Lung microvascular endothelial cell (primary cell): ENCODE measurements at places on chromosomes 6 and 20. TPM values are rescaled to one million over a fixed set of nuclear protein-coding genes. Genes with fewer than 3 reads are reported as not detected.

DNA sequence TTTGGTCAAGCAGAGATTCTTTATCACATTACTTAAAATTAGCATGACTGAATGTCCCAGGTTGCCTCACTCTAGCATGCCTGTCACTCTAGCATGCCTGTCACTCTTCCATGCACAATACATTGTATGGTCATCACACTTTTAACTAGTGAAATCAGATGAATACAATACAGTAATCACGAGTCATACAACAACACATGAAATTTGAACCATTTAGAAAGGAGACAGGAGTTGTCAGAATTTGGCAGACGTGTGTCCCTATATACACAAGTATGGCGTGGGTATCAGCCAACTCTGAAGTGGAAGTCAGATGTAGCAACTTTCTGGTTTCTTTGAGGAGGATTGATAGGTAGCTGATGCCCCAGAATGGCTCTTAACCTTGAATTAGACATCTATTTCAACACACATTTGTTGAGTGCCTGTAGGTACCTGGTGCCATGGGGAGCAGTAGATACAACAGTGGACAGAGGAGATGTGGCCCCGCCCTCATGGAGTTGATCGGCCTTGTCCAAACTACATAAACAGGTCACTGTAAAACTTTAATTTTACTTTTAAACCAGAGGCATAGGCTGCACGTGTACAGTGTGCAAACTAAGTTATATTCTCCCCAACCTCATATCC is 116.1 kb upstream of the TIAM2 start:
- no peak for DNase-seq

DNA sequence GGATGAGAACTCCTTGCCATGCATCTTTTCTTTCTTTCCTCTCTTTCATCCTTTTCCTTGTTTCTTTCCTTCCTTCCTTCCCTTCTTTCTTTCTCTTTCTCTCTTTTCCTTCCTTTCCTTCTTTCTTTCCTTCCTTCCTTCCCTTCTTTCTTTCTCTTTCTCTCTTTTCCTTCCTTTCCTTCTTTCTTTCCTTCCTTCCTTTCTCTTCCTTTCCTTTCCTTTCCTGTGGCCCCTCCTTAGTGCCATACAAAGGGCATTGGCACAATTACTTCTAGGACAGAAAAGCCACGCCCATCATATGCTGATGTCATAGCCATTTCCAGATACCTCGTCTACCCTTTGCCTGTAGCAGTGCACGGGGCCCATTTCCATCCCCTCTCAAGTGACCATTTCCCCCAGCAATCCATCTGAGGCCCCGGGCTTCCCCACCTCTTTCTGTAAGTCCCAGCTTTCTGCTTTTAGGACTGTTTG is 2.2 kb upstream of the CENPB start:
- DNase-seq, result no peak

GRCh38 chr6:30821862-30822784 is 62.2 kb upstream of the DDR1 start:
- DNase-seq, result peak; percentile 70

DNA sequence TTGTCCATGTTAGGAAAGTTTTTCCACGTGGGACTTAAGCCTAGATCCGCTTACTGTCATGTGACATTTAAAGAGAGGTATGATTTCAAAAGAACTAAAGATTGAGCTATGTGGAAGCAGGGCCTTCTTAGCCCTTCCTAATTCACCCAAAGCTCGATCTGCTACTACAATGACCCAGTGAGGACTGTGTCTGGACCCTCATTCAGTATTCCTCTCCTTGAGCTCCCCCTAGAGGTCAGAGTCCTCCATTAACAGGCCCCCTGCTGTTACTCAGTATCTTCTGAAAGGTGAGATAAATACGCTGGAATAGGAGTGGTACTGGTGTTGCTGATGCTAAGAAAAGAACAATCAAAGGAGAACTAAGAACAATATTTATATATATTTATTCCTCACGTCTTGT is 414.0 kb downstream of the GJA1 start:
- DNase-seq, result peak; percentile 91

LRFN2 gene
- not detected in 2 replicates for total RNA-seq

MATN4 gene
- total RNA-seq, result not detected in 2 replicates

SRSF12 gene
- total RNA-seq, result under 0.01 TPM in 1 of 2 replicates, not detected in the other

- no peak for DNase-seq
These were observed 1591.4 kb downstream of the HACE1 start for GRCh38 chr6:103268335-103268734.

LINC00237 gene
- total RNA-seq, result not detected in 2 replicates

GRCh38 chr6:105836889-105837288 is 249.2 kb upstream of the PRDM1 start:
- no peak for DNase-seq

- DNase-seq, result peak; percentile 85
These were observed 435 bp downstream of the DLK2 start for GRCh38 chr6:43454696-43455530.

DNA sequence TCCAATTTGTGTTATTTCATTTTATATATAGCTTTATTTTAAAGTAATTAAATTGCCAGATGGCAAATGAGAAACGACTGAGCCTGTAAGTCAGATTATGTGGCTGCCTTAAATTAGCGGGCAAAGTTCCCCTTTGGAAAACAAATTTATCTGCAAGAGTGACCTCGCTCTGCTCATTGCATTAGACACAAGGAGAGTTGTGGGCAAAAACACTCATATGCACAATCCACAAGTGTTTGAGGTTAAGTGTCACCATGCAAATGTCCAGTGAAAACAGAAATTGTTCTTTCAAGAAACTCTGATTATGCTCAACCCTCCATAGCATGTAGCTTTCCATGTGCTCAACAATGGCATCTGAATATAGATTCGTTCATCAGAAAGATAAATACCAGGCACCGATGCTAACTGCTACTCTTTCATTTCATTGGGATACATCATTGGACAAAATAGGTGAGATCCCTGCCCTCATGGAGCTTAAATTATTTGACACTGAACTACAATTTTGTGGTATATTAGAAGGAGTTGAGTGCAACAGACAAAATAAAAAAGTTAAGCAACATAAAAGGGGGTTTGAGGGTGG is 1.7 kb upstream of the NHSL1 start:
- DNase-seq, result no peak

GRCh38 chr6:150596439-150596838 is 3.2 kb upstream of the PLEKHG1 start:
- no peak for DNase-seq

DNA sequence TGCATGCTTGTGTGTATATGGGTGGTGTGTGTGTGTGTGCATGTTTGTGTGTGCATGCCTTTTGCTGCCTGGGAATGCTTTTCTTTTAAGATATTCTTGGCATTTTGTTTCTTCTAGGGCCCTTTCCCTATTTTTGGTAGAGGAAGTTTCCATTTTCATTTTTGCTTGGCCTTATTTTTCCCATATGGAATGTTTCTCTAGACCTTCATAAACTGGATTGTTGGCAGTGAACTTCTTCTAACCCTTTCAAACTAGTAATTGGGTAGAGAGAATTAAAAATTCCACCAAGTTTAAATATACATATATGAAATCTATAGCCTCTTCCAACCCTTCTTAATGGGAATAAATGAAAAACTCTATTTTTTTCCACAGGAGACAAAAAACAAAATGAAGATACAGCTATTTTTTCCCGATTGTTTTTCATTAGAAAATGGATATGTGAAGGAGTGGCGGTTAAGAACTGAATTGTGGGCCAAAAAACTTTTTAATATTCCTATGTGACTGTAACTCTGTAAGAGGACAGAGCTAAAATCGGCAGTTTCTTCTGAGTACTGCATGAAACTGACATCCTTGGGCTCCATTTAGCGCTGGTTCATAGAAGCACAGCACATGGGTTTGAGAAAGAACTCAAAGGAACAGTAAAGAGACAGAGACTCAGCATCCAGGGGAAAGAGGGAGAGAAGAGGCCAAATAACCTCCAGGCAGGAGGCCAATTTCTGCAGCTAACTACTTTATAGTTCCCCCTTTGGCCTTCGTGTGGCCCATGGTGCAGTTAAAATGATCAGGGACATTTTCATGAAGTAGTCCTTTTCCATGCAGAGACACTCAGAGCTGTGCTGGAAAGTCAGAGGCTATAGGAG is 102.1 kb downstream of the TMEM170B start:
- DNase-seq, result no peak

DNA sequence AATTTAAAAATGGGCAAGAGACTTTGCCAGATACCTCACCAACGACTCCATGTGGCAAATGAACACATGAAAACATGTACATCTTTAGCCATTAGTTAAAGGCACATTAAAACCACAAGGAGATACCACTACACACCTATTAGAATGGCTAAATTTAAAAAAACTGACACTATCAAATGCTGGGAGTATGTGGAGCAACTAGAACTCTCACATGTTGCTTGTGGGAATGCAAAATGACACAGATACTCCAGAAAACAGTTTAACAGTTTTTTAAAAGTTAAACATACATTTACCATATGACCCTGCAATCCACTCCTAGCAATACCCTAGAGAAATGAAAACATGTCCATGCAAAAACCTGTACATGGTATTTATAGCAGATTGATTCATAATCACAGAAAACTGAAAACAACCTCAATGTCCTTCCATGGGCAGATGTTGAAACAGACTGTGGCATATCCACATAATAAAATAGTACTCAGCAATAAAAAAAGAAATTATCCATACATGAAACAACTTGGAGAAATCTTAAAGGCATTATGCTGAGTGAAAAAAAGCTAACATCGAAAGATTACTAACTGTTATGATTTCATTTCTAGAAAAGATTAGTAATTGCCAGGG is 1.9 kb downstream of the RAB23 start:
- DNase-seq, result no peak
